ENCODE measurements at places on chromosomes 2 and 18.
A peak's percentile ranks its signal among the peaks of the same experiment; 100 is the strongest.

- DNase-seq: no peak
These were observed 108.8 kb upstream of the TMEM200C start for GRCh38 chr18:6004119-6004518.

DNA sequence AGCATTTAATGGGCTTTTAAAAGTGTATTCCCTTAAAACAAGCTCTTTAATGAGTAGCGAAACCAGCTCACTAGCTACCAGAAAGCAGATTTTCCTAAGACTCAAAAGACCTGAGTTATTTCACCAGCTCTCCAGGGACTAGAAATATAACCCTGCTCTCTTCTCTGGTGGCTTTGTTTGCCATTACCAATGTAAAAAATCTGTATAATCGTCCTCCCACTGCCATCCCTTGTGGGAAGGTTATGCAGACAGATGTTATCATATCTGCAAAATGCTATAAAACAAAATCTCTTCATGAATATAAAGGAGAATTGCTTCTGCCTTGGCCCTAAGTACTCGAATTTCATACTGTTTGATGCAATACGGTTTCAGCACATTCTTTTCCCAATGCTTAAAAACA, 335.2 kb downstream of the NUP35 start:
- DNase-seq: no peak

- no peak for DNase-seq
These were observed 7.2 kb upstream of the ACKR3 start for GRCh38 chr2:236562434-236562833.

GRCh38 chr2:218472988-218473387, 54.1 kb downstream of the VIL1 start:
- DNase-seq: no peak

DNA sequence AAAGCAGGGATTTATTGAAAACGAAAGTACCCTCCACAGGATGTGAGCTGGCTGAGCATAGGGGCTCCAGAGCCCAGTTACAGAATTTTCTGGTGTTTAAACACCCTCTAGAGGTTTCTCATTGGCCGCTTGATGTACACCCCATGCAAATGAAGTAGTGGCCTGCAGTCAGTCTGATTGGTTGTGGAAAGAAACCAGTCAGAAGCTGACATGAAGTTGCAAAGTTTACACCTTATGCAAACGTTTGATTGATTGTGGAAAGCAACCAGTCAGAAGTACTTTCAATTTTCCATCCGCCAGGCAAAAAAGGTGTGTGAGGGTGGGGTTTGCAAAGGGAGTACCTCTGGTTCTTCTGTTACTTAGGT, 62.3 kb downstream of the VWA3B start:
- DNase-seq: peak; percentile 46

DNA sequence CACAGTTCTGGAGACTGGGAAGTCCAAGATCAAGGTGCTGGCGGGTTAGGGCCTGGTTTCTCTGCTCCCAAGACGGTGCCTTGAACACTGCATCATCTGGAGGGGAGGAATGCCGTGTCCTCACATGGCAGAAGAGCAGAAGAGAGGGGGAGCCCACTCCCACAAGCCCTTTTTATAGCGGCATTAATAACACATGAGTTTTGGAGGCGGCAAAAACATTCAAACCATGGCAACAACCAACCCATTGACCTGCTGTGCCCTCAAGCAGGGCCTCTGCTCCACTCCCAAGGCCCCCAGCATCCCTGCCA, 62.0 kb downstream of the SMAD7 start:
- no peak for DNase-seq

Data from NCI-H1092 treated with DMSO at 0.1 percent for 48 hours (cell line).